ENCODE measurements at places on chromosomes 1 and 21.

DNA sequence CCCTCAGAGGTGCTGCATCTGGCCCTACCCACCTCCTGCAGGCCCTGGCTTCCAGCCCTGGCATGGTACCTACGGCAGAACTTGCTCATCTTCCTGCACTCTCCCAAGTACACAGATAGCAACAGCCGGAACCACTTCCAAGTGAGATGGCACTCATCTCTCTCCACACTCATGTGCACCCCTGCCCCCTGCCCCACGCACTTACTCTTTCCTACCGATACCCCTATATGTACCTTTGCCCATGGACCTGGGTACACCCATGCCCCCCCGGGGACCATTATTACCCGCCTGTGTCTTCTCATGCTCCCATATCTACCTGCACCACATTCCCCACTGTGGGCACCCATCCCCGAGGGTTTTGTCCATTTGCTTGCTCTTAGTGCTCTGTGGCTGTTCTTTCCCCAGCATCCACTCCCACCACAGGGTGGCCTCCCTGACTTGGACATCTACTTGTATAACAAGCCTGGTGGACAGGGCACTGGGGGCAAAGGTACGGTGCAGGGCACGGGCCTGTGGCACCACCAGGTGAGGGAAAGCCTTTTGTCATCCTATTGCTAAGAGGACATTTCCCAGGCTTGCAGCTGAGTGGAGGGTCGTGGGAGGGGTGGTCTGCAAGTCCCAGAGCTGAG, 14.7 kb downstream of the HYI start:
- no peak for DNase-seq

DNA sequence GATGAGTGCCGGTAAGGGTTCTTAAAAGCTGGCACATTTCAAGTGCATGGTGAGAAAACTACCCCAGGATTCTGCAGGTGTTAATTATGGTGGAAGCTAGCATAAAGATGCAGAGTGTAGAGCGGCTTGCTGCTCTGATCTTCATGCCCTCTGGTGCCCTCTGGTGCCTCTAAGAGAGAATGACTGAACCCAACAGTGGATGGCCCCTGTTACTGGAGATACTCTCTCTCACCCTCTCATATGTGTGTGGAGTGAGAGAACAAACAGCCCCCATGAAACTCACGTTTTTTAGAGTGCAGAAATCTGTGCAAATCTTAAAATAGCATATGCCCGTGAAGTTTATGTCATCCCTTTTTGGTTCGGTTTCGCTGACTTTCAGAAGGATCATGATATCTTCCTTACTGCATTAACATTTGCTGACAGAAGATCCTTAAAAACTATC, 90.0 kb downstream of the GRIK1 start:
- DNase-seq = peak; percentile 73

DNA sequence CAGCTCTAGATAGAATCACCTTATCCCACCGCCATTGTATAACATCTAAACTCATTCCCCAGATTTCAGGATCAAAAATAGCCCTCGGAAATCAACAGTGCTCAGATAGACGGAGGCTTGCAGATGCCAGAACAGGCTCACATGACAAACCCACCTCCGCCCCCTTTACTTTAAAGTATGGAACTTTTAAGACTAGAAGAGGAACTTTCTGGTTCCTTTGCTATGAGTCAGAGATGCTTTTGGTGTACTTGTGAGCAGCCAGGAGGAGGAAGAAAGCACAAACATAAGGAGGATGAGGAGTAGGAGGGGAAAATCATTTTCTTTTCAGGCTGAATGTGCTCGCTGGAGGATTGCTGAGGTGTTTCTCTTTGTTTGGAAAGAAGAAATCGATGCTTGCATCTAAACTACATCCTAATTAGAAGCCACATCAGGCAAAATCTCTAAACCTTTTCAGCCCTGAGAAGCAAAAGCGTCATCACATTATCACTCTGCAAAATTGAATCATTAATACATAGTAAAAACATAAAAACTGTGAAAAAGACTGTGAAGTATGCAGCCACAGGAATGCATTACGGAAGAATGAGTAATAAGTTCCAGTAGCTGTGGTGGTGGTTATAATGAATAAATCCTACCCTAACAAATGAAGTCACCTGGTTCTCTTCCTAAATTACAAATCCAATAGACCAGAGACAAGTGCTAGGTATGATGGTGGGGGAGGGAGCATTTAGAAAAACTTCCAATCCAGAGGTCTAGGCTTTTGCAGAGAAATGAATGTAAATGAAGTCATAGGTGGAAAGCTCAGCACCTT, 251.3 kb downstream of the KCNH1 start:
- DNase-seq = no peak

DNA sequence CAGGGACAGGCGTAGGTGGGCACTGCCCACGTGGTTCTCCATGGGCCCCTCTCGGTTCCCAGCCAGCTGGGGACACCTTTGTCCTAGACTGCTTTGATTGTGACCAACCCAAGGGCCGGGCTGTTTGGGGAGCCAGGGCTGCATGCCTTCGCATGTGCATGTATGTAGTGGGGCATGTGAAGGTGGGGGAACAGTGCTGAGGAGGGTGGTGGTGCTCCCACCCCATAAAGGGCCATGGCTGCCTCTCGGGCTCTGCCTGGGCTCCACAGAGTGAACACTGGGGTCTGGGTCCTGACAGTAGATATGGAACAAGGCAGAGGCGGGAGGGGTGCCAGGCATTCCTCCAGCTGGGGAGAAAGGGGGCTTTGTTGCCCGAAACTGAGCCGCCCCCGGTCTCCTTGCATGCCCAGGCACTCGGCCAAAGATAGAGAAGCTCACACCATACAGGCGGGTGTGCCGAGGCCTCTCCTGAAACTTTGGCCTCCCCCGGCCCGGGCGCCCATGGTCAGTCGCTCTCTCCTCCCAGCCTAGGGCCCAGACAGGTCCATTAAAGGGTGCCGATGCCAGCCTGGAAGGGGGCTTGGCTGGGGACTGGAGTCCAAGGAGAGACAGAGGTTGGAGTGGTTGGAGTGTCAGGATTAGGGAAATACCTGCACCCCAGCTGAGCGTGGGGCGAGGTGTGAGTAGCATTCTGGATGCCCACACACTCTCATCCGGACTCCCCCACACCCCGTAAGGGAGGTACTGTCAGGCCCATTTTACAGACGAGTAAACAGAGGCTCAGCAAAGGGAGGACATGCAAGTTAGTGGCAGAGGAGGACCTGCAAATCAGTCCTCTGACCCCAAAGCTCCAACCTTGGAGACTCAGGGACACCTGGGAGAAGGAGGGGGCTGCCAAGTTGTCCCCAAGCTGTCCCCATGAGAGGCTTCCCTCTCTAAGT, 41.1 kb downstream of the EPHA2 start:
- no peak for DNase-seq

DNA sequence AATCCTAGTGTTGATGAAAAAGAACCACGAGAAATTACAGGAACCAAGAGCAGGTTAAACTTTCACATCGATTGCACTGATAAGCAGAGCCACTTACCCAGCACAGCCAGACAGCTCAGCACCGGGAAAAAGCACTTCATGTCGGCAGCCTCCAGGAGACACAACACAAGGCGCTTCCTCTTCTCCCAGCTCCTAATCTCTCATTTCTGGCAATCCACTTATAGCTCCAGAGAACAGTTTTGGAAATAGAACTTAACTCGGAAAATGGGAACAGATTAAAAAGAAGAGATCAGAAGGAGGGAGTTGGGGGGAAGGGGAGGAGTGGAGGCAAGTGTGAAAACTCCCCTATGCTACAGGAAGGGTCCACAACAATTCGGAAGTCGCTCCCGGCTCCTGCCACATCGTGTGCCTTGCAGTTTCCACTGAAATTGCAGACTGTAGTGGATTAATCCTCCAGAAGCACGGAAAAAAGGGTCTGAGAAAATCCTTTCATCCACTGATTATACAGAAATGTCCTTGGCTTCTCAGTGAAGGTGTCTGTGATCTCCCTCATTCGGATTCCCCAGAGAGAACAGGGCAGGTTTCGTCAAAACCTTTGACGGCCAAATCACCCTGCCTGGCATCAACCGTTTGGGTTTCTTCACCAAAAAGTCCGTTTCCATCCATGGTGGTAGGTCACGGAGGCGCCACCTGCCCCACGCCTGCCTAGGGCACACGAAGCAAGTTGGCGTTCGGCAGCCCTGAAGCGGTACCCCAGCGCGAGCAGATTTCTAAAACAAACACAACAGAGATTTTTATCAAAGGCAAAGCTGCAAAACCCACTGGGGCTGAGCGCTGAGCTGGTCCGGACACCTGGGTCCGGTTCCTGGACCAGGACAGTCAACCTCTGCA, 1.1 kb downstream of the IGSF3 start:
- DNase-seq = no peak

GRCh38 chr21:31901315-31901714, 28.5 kb downstream of the HUNK start:
- no peak for DNase-seq

DNA sequence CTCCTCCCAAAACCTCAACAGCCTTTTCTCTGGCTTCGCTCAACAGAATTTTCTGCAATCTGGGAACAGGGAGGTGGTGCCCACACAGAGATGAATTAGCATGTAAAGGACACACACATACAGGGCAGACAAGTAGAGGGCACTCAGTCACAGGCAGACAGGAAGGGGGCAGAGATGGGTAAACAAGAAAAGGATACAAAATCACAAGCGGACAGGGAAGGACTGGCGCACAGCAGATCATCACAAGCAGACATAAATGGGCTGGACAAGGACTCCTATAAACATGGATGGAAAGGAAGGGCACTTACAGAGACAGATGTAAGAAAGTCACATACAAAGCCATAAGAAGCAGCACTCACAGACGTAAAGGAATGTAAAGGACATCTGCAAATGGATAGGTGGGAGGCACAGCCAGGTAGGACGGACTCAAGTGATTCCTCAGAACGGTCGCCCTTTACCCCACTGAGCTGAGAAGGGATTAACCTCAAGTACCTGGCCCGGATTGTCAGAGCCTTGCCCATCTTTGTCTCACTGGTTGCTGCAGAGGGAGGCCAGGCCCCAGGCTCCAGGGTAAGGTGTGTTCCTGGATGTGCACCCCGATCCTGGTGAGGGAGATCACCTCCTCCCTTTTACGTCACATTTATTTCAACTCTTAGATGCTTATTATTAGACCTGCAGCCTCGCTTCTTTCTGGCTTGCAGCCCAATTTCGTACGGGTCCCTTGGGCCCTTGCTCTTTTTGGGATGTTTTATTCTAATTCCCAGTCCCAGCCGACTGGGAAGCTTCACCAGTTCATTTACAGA, 836 bp upstream of the PRCC start:
- no peak for DNase-seq

DNA sequence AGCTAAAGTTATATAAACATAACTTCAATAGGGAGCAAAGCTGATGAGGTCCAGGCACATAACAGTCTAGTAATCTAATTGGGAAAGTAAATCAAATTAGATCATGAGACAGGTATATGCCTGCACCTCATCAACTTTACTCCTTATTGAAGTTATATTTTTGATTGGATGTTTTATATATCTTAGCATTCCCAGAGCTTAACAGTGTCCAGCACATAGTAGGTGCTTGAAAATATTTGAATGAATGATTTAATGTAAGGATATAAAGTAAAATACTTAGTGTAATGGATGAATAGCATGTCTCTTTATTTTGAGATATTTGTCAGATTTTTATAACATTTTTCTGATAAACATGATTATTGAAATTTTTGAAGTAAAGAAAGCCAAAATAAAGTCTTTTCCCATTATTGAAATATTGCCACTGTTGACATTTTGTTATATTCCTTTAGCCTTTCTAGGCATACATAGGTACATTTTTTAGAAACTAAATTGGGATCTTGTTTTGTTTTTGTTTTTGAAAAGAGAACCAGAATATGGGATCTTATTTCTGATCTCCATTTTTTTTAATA, 2.8 kb downstream of the CDC7 start:
- no peak for DNase-seq

GRCh38 chr21:23977971-23978370, 1629.3 kb downstream of the MRPL39 start:
- DNase-seq = peak; percentile 65

GRCh38 chr1:110003747-110004428, 19.3 kb downstream of the AHCYL1 start:
- DNase-seq = peak; percentile 74

All from suppressor macrophage treated with lipopolysaccharide for 4 hours (primary cell).